ENCODE measurements at places on chromosomes 12 and 14.

DNA sequence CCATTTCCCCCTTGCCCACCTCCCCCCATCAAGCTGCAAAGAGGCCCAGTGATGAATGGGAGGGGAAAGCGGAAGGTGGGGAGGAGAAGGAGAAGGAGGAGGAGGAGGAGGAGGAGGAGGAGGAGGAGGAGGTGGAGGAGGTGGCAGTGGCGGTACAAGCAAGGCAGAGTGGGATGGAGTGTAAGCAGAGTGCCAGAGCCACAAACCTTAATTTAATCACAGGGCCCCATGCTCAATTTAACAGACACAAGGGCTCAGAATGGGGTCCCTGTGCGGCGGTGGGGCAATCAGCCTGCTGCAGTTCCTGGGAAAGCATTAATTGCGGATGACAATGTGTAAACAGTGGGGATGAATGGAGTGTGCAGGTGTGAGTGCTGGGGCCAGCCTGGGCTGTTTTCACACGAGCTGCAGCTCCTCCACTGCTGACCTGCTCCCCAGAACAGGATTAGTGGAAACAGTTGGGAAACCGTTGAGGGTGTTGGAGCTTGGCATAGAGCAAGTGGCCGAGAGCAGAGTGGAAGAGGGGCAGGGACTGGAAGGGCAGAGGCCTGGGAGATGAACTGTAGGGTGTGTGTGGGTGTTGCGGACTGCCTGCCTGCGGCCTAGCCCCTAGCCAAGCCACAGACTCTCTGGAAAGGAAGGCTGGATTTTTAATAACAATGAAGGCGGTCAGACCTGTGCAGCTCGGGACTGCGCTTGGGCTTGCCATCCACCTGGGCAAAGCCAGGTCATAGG lies 36.4 kb upstream of the SMOC1 start:
- no peak for DNase-seq

- no peak for DNase-seq
Observed at GRCh38 chr12:64713376-64713775, 45.8 kb downstream of the GNS start.

DNA sequence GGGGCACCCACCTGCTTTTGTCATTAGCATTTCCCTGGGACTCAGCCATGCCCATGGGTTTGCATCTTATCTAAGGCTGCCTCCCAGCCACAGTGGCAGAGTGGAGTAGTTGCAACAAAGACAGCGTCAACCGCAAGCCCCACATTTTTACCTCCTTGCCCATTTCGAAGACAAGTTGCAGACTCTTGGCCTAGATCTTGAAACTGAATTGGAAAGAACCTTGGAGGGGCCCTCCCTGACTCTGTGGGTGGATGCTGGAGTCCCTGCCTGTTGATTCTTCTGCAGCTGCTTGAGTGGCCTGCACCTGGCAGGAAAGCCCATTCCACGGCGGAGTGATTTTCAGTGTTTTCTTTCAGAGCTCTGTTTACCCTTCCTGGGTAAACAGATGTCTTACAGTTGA lies 309.0 kb downstream of the VRK1 start:
- DNase-seq = no peak

- no peak for DNase-seq
Observed at GRCh38 chr12:64457032-64457431, 5.1 kb downstream of the TBK1 start.

GRCh38 chr14:26596543-26597061 lies 1.2 kb downstream of the NOVA1 start:
- DNase-seq = no peak

GRCh38 chr12:59664495-59664894 lies 68.7 kb downstream of the SLC16A7 start:
- no peak for DNase-seq

DNA sequence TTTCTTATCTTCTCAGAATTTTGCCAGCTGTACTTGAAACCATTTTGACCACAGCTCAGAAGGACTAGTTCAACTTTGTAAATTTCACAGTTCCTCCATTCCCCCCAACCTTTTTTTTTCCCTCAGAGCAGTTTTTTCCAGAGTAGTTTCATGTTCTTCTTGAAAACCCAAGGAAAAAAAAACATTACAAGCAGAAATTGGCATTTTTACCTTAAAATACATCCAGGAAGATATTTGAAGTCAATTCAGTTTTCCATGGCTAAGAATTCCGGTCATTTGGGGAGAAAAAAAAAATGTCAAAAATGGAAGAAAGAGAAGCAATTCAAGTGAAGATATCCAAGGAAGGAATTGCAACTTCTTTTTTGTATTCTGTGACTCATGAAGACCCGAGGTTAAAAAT lies 39.5 kb downstream of the SYNE2 start:
- no peak for DNase-seq

DNA sequence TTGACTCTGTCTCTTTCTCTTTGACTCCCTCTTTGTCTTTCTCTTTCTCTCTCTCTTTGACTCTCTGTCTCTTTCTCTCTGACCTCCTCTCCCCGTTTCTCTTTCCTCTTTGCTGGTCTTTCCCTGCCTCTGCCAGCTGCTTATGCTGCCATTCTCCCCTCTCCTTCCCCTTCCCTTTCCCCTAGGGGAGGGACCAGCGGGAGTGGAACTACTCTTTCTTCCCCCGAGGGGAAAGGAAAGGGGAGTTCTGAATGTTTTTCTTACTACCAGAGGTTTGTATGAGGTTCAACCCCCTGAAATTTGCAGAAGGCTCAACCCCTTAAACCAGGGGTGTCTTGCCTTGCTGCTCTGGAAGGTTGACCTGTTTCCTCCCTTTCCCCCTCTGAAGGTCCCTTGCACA lies 24.7 kb upstream of the RNASE1 start:
- no peak for DNase-seq

DNA sequence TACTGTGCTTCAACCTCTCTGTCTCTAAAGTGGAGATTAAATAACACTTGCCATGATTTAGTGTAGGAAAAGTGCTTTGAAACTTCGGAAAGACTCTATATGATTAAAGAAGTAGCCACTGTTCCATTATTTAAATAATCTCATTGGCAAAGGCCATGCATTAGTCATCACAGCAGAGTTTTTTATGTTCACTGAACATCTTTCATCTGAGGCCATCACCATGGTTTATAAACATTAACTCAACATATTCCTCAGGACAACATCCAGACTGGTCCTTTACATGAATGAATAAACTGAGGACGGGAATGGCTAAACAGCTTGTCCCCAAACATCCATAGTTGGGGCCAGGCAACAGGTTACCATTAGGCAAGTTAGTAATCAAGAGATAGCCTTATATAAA lies 124.6 kb upstream of the FRMD6 start:
- DNase-seq = no peak

- DNase-seq = no peak
Observed at GRCh38 chr14:50022661-50023060, 93.7 kb downstream of the VCPKMT start.

- no peak for DNase-seq
Observed at GRCh38 chr14:20302042-20302755, 3.6 kb downstream of the TTC5 start.

- no peak for DNase-seq
Observed at GRCh38 chr14:38941488-38941887, 161.5 kb downstream of the SEC23A start.

GRCh38 chr12:112130441-112130998 lies 5.2 kb downstream of the TRAFD1 start:
- no peak for DNase-seq

GRCh38 chr12:96687719-96688118 lies 198.3 kb downstream of the CFAP54 start:
- no peak for DNase-seq

DNA sequence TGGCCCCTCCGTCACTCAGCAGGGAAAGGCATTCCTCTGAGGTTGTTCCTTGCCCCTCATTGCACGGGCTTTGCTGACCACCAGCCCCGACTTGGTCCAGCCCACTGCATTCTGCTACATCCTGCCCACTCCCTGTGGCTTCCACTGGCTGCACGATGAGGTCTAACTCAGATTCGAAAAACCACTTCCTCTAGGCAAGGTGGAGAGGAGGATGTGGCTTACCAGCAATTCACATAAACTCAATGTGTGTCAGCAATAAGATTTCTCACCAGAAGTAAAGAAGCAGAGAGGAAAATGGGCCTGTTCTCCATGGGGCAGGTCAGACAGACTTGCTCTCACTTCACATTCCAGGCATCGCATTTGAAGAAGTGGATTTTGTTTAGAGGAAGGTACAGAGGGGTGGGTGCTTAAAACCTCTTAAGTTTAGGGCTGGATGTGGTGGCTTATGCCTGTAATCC lies 14.7 kb downstream of the GPR68 start:
- no peak for DNase-seq

- no peak for DNase-seq
Observed at GRCh38 chr12:112349431-112349830, 32.8 kb downstream of the HECTD4 start.

GRCh38 chr12:95836185-95836609 lies 22.6 kb upstream of the SNRPF start:
- DNase-seq = no peak

All from activated CD4-positive, alpha-beta T cell treated with anti-CD3 and anti-CD28 coated beads for 1 hour (primary cell).